Left lung (tissue), 14 donors: ENCODE measurements at places on chromosomes 11 and 22. TPM values are rescaled to one million over a fixed set of nuclear protein-coding genes. Genes with fewer than 3 reads are reported as not detected.

GRCh38 chr11:96114178-96115064 is 190.5 kb upstream of the MTMR2 start:
- no peak for DNase-seq

DNA sequence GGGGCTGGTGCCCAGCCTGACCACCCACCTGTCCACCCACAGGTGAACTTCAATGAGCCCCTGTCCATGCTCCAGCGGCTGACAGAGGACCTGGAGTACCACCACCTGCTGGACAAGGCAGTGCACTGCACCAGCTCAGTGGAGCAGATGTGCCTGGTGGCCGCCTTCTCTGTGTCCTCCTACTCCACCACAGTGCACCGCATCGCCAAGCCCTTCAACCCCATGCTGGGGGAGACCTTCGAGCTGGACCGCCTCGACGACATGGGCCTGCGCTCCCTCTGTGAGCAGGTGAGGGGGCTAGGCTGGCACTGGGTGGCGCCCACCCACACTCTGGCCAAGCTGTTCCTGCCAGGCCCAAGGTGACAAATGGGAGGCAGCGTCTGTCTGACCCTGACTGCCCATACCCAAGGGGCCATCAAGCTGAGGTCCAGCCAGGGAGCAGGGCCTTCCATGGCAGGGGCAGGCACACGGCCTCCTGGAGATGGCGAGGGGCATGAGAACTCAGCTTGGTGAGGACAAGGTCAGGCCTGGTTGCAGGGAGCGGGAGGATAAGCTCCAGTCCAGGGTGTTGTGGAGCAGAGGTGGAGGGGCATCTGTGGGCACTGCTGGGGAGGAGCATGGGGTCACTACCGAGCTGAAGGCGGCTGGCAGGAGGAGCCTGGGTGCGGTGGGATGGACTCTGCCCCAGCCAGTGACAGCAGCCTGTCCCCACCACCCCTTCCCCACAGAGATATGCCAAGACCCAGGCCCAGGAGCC is 77.7 kb downstream of the MORC2 start:
- no peak for DNase-seq

- no peak for DNase-seq
These were observed 926 bp upstream of the GALR3 start for GRCh38 chr22:37822079-37822833.

- DNase-seq = no peak
These were observed 77.1 kb upstream of the IGLL5 start for GRCh38 chr22:22810471-22810870.

DNA sequence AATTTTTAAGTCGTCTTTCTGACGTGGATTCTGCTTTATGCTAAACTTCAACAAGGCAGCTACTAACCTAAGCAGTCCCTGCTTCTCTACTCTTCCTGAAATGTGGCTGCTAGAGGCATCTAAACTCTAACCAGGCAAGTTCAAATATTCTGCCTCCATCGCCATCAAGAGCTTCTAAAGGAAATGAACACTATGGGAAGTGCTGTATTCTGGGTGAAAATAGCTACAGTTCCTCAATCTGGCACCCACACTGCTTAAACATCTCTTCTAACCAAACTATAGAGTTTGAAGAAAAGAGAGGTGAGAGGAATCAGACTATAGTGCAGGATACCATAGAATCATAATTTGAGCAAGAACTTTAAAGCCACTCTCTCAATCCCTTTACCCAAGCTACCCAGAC is 6.3 kb downstream of the NRIP3 start:
- no peak for DNase-seq

DNA sequence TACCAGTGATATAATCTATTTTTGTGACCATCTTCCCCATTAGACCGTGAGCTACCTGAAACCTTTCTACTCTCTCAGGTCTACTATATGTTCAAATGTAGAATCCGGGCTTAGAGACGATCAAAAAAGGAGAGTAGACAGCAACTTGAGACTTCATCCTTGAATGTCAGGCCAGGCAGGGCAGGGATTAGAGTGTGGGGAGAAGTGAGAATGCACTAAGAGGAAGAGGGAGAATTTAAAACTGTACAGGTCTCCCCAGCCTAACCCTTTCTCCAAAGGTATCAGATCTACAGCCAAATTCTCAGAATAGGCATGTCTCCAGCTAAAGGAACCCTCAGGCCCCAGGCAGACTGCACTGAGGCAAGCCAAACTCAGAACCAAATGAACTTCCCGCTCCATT is 935 bp downstream of the LAMTOR1 start:
- DNase-seq = no peak

Gene GAL3ST3
- polyA plus RNA-seq = 0.09 TPM

Gene RAB30
- 14.5 TPM for polyA plus RNA-seq

Gene TRIM6
- polyA plus RNA-seq = 9.7 TPM

Gene UBQLN3
- polyA plus RNA-seq = not detected
